ENCODE measurements at places on chromosomes 2 and 18. TPM values are rescaled to one million over a fixed set of nuclear protein-coding genes. Genes with fewer than 3 reads are reported as not detected.
A peak's percentile ranks its signal among the peaks of the same experiment; 100 is the strongest.

RTTN gene
- 30.8 TPM for total RNA-seq

MARS2 gene
- total RNA-seq: 15.6 TPM

DNA sequence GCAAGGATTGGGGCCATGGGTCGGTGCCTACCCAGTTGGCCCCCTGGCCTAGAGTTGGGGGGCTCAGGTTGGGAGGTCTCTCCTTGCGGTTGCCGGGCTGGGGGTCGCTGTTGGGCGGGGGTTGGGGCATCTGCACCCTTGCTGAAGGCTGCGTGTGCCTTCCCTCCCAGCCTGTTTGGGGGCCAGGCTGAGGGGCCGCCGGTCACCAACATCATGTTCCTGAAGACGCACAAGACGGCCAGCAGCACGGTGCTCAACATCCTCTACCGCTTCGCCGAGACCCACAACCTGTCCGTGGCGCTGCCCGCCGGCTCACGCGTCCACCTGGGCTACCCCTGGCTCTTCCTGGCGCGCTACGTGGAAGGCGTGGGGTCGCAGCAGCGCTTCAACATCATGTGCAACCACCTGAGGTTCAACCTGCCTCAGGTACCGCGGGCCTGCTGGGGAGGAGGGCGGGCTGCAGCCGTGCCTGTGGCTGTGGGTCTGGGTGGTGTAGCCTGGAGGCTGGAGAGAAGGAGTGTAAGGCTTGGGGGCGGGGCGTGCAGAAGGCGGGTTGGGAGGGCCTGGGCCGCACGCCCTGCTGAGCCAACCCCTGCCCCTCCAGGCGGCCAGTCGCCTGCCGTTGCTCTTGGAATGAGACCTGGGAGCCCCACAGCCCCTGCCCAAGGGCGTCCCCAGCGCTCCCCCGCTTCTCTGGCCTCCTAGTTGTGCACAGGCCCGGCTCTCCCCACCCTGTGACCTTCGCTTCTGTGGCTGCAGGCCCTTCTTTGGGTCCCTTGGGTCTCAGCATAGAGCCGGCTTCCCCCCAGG lies 7.2 kb upstream of the NEU4 start:
- no peak for DNase-seq

- no peak for DNase-seq
These were observed 862.3 kb upstream of the POU3F3 start for GRCh38 chr2:103991591-103991990.

KHK gene
- 12.4 TPM for total RNA-seq

SLC4A5 gene
- 1.6 TPM for total RNA-seq

ANKRD62 gene
- total RNA-seq: not detected

GRCh38 chr2:13560322-13560721 lies 843.6 kb downstream of the TRIB2 start:
- DNase-seq: no peak

DNA sequence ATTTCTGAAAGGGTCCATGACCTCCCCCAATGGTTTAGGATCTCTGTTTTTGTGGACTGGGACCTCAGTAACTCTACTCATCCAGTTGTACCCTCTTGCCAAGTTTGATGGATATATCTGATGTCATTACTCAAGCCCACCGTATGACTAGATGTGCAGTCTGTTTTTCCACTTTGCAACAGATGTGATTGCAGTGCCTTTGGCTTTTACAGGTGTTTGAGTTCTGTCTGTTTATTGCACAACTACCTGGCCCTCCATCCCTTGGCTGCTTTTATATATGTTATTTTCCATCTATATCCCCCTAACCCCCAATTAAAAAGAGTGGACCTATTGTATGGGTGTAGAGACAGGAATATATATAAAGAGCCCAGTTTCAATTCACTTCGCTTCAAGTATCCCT lies 10.8 kb downstream of the NCOA1 start:
- no peak for DNase-seq

DNA sequence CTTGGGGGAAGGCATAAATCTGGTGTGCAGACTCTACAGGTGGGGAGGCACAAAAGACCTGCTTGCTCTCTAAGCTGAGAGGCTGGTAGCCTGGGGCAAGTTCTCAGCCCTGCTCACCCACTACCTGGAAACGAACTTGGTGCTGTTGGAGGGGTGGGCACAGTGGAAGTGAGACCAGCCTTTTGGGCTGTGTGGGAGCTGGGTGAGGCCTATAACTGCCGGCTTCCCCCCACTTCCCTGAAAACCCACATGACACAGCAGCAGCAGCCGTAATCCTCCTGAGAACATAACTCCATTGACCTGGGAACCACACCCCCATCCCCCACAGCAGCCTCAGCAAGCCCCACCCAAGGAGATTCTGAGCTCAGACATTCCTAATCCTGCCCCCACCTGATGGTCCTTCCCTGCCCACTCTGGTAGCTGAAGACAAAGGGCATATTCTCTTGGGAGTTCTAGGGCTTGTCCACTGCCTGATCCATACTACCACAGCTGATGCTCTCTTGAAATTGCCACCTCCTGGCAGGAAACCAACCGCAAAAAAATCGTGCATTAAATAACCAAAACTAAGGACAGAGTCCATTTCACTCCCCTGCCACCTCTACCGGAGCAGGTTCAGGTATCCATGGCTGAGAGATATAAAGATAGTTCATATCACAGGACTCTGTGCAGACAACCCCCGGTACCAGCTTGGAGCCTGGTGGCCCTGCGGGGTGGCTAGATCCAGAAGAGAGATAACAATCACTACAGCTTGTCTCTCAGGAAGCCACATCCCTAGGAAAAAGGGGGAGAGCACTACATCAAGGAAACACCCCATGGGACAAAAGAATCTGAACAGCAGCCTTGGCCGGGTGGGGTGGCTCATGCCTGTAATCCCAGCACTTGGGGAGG lies 178.1 kb downstream of the NDUFA10 start:
- peak; percentile 17 for DNase-seq

DNA sequence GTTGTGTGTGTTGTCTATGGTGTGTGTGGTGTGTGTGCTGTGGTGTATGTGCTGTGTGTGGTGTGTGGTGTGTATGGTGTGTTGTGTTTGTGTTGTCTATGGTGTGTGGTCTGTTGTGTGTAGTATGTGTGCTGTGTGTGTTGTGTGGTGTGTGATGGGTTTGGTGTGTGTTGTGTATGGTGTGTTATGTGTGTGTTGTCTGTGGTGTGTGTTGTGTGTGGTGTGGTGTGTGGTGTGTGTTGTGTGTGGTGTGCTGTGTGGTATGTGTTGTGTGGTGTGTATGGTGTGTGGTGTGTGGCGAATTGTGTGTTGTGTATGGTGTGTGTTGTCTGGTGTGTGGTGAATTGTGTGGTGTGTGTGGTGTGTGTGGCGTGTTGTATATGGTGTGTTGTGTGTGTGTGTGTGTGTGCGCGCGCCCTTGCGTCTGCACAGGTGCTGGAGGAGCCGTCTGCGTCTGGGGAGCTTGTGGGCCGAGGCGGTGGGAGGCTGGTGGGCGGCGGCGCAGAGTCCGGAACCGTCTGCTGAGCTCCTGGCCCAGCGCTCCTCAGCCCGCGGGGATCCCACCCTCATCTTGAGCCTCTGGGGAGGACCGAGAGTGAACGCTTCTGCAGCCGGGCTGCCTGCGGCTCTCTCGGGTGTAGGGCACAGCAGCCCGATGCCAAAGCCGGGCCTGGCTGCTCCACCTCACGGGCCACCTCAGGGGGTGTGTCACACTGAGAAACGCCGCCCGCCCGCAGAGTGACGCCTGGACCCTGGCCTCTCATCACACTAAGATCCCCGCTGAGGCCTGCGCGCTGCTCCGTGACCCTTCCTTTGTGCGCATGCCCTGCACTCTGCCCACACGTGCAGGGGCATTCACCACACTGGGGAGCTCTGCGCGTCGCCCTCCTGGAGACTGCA lies 8.8 kb upstream of the ADI1 start:
- DNase-seq: no peak
